ENCODE measurements at places on chromosomes 13 and 19. TPM values are rescaled to one million over a fixed set of nuclear protein-coding genes. Genes with fewer than 3 reads are reported as not detected.

Gene FLT3
- 0.18 TPM for polyA plus RNA-seq

Gene PSG3
- not detected for polyA plus RNA-seq

- no peak for DNase-seq
These were observed 24.6 kb upstream of the ATP8A2 start for GRCh38 chr13:25347151-25347550.

DNA sequence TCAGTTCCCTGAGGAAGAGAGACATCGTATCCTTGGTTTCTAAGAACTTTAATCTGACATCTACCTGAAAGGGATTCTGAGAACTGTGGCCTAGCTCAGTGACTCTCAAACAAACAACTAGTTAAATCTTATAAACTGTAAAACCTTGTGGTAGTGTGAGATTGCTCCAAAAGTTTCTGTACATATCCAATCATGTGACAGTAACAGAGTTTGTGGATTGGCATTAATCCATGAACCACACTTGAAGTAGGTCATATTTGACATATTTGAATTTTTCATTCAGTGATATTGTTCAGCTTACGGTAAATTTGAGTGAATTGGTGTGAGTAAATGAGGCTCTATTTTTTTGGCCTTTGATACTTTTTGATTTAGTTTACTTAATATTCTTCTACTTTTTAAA, 15.0 kb downstream of the TDRD3 start:
- DNase-seq: no peak

GRCh38 chr19:47509973-47510372, 4.9 kb downstream of the NAPA start:
- DNase-seq: peak; percentile 49

GRCh38 chr19:18991006-18991405, 42.3 kb downstream of the SUGP2 start:
- no peak for DNase-seq

GRCh38 chr13:105816994-105817393, 718.5 kb downstream of the EFNB2 start:
- DNase-seq: no peak

DNA sequence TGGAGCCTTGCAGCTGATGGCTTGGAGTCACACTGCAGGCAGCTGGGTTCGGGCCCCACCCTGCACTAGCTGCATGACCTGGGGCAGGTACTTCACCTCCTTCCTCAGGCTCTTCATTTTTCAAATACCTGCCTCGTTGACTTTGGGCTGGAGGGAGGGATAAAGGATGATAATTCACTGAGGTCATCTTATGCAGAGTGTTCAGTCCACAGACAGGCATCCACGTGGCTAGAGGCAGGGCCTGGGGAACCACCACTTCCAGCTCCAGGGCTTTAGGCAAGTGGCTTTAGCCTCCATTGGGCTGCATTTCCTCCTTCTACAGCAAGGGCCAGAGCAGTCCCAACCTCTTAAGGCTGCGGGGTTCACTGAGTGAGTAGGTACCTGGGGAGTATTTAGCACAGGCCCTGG, 84.8 kb downstream of the SIPA1L3 start:
- no peak for DNase-seq
